Glutamatergic neuron (in vitro differentiated cells): ENCODE measurements at places on chromosomes 3 and 15. TPM values are rescaled to one million over a fixed set of nuclear protein-coding genes. Genes with fewer than 3 reads are reported as not detected.
A peak's percentile ranks its signal among the peaks of the same experiment; 100 is the strongest.

CCR9 gene
- not detected for total RNA-seq

ZNF501 gene
- total RNA-seq: 6.2 TPM

KBTBD13 gene
- total RNA-seq: not detected

MYEF2 gene
- 245 TPM for total RNA-seq

CPLX3 gene
- total RNA-seq: 0.32 TPM

P2RY13 gene
- total RNA-seq: not detected

ZDHHC23 gene
- total RNA-seq: 1.6 TPM

DNA sequence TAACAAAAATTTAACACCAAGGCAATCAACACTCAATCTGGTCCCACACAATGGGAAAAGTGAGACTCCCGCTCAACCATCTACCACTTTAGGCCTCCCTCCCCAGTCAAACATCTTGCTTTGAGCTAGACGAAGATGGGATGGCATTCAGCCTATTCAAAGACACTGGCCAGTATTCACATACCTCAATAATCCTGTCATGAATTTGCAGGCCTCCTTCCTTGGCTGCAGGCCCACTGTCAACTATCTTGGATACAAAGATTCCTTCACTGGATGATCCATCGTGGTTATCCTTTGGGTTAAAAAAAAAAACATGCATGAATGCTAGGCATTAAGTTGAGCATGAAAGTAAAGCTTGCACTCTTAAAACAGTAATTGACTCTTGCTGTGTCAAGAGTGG lies 22.6 kb downstream of the PDZRN3 start:
- no peak for DNase-seq

DNA sequence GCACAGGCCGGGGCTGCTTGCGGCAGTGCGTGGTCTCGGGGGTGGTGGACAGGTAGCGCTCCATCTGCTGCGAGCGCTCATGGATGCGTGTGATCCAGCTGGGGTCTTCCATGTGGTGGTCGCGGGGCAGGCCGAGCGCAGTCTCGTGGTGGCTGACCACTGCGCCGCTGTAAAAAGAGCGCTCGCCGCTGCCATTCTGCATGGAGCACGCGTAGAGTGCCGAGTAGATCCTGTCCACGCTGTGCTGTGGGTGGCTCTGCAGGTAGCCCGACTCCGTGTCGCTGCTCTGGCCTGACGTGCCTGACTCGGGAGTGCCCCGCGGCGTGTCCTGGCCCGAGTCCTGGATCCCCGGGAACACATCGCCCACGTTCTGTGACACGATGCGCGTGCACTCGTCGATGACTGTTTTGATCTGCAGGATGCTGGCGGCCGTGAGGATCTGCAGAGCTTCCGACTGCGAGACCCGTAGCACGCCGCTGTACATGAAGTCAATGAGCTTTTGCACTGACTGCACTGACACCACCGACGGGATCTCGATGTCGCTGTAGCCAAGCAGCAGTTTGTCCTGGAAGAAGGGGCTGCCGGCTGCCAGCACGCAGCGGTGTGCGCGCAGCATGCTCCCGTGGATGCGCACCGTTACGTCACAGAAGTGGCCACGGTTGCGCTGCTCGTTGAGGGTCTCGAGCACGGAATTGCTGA lies 57.4 kb downstream of the TIGIT start:
- DNase-seq: peak; percentile 10

GRCh38 chr3:46669191-46669999 lies 24.1 kb downstream of the ALS2CL start:
- peak; percentile 15 for DNase-seq

DNA sequence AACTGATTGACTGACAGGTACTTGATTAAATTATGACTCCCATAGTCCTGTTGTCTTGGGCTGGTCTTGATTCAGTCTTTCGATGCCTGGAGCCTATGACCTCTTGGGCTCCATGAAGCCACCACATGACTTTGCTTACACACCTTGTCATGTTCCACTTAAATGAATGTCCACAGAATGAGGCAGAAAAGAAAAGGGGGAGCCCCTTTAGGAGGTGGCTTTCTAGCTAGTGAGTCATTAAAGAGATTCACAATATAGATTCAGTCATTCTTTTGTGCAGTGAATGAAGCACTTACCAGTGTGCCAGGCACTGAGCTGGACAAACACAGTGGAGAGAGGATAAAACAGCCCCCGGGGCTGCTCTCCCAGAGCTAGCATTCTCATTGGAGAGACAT lies 17.1 kb downstream of the VIPR1 start:
- no peak for DNase-seq

DNA sequence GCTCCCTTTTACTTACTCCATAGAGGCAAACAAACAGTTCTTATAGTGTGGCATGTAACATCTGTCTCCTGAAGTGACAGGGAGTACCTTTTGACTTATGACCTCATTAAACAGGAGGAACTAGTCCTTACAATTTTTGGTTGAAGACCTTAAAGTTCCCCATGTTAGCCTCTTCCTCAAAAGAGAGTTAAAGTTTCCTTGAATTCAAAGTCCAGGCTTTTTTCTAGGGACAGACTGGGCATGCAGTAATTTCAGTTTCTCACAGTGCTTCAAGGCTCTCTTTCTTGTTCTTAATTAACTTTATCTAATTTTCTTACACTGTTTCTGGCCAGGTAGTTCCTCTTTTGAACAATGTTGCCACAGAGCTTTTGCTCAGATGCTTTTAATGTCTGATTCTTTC lies 12.1 kb downstream of the GOLM2 start:
- DNase-seq: no peak

DNA sequence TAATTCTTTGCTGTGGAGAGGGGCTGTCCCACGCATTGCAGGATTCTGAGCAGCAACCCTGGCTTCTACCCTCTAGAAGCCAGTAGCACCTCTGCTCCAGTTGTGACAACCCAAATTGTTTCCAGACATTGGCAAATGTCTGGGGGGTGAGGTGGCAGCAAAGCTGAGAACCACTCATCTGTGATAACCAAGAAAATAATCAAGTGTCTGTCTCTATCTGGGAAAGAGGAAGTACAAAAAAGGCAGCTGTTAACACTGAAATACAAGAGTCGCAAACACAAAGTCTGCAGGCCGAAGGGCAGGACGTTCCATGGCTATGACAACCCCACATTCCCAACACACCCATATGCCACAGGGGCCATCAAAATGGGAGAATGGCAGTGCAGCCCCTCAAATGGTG lies 42.2 kb upstream of the GNB5 start:
- DNase-seq: no peak

DNA sequence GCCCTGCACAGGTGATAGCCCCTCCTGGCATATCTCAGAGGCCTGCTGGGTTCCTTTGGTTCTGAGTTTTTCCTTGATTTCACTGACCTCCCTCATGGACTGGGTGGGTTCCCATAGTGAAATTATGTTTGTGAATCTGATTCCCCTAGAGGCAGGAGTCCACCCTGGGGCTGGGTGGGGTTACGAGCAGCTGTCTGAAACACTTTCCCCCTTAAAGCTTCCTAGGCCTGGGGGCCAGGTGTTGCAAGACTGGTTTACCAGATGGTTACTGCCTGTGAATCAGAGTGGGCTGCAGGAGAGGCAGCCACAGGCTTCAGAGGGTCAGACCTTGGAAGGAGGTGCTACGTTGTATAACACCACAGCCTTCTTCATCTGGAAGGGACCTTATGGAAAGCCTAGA lies 34.3 kb downstream of the IL20RB start:
- DNase-seq: no peak

DNA sequence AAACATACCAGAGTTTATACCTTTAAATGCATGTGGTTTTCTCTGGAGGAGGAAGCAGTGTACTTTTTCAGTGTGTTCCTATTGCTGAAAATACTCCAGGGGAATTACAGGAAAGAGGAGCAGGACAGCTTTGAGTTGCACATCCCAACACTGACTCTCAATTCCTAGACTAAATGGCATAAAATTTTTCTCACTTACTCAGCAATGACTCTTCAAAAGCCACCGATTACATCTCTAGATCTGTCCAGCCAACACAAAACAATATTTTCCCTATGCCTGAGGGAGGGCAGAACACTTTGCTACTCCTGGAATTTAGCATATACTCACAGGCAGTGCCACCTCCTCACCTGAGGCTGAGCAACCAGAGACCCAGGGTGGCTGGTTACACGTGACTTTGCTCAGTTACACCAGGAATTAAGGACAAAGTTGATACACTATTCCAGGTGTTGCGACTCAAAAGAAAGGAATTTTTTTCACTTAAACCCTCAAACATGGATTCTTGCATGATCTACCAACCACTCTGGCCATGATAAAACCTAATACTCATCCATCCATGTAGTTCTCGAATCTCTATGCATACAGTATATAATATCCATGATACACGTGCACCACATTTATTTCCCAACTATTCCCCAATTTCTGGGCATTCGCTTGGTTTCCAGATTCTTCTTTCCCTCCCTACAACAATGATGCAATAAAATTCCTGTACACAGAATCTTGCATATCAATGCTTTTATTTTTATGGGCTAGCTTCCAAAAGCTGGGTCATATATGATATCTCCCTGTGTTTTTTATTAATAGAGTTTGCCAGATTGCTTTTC lies 194.6 kb downstream of the THRB start:
- DNase-seq: no peak

DNA sequence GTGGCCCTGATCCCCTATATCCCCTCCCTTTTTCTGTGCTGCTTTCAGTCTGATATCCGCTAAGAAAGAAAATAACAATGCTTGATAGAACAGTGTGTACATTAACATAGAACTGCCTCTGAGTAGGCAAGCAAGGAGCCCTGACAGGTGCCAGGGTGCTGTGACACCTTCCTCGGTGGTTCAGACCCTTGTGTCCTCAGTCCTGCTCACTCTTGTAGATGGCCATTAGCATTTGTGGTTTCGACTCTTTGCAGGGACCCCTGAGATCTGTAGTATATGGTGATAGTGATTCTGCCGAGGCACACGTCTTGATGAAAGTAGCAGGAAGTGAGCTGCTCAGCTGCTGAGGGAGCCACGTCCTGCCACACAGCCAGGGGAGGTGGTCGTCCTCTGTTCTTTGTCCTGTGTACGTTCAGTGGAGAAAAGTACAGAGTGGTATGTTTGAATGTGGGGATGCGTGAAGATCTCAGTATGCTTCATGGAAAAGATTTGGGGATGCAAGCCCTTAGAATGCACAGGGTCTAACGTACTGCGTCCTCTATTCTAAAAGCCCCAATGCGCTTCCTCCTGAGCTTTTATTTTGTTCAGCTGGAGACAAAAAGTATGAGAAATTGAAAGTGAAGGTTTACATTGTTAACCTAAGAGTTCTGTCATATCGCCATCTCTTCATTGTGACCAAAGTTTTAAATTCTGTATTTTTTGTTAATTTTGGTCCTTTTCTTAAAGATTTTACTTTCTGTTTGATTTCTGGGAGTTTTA lies 35.4 kb downstream of the PXYLP1 start:
- DNase-seq: no peak

DNA sequence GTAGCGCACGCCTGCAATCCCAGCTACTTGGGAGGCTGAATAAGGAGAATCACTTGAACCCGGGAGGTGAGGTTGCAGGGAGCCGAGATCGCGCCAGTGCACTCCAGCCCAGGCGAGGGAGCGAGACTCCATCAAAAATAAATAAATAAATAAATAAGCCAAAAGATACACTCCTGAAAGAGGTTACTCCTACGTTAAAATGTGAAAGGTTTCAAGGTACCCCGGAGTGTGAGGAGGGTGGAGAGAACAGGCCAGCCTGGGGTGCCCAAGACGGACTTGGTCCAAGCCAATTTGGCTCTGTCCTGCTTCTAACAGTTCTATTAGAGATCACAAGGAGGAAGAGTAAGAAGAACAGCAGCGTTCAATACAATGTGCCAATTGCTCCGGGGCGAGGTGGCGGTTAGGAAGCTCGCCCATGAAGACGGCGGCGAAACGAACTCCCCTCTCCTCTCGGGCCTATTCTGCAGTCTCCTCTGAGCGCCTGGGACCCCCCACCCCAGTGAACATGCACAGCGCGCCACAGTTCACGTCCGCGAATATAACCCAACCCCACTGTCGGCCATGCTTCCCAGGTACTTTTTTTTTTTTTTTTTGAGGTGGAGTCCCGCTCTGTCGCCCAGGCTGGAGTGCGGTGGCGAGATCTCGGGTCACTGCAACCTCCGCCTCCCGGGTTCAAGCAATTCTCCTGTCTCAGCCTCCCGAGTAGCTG lies 942 bp downstream of the ELP6 start:
- DNase-seq: peak; percentile 24

- DNase-seq: no peak
Observed at GRCh38 chr3:175983379-175983778, 1124.2 kb downstream of the NAALADL2 start.

- DNase-seq: no peak
Observed at GRCh38 chr3:162729686-162730085, 1233.1 kb downstream of the OTOL1 start.

DNA sequence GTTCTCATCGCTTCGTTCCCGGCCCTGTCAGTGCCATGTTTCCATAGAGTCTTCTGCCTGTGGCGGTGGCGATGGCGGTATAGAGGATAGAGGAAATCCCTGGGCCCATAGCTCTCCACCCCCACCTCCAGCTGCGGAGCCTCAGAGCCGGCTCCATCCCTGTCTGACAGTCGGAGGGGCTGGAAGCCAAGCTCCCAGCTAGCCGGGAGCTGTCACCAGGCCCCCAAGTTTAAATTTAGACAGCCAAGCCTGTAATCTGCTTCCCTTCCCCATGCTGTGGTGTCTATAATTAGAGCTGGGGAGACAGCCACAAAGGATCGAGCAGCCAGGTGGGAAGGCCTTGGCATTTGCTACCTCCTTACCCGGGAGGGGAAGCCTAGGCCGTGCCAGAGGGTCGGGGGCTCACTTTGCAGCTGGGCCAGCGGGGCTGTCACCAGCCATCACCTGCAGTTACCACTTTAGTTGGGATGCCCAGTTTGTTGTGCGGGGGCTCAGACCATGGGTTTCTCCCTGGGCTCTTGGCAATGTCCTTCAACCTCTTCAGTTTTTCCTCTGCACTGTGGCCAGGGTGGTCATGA lies 56.3 kb upstream of the SEC13 start:
- no peak for DNase-seq

GRCh38 chr3:31793821-31794220 lies 187.2 kb downstream of the OSBPL10 start:
- DNase-seq: no peak

- DNase-seq: no peak
Observed at GRCh38 chr15:55279746-55280351, 9.8 kb downstream of the RAB27A start.

GRCh38 chr15:80989081-80989517 lies 520 bp downstream of the MESD start:
- DNase-seq: no peak
